ENCODE measurements at places on chromosomes 16 and 17. TPM values are rescaled to one million over a fixed set of nuclear protein-coding genes. Genes with fewer than 3 reads are reported as not detected.
A peak's percentile ranks its signal among the peaks of the same experiment; 100 is the strongest.

GRCh38 chr16:57319646-57320045 is 35.2 kb upstream of the PLLP start:
- no peaks in the 10 kb centered on the region for H3K36me3 ChIP-seq
- H3K4me1 ChIP-seq, result no peaks in the 10 kb centered on the region
- H3K4me3 ChIP-seq, result no peak overlapping the region
- DNase-seq, result no peak

DNA sequence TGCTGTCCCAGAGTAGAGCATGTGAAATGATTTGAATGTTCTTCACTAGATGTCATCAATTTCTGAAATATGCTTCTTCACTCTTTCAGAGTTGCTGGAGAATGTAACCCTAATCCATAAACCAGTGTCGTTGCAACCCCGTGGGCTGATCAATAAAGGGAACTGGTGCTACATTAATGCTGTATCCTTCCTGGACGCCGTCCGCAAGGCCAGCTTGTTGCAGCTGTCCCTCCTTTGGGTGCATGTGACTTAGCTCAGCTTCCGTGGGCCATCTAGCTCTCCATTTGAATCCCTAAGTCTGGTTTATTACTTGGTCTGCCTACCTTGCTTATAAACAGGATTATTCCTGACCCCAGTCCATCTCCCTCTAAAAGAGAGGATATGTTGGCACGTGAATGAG is 58.8 kb downstream of the USP10 start:
- H3K27ac ChIP-seq, result peak overlapping the region; percentile 53
- H3K36me3 ChIP-seq, result no peaks in the 10 kb centered on the region
- H3K4me3 ChIP-seq, result no peak overlapping the region

GRCh38 chr16:12084436-12084835 is 107.9 kb downstream of the SNX29 start:
- no peaks in the 10 kb centered on the region for H3K27me3 ChIP-seq
- H3K4me3 ChIP-seq, result no peak overlapping the region
- DNase-seq, result no peak

GRCh38 chr17:48037036-48037837 is at the start of gene COPZ2:
COPZ2 (minus strand) TSS chr17:48037797; CDS start chr17:48037777, 20 bp downstream.
- no peaks in the 10 kb centered on the region for H3K27me3 ChIP-seq
- peak within 1 kb of the TSS; percentile 64 for H3K27ac ChIP-seq
- peak; percentile 37 for DNase-seq
- no peaks in the 10 kb centered on the region for H3K36me3 ChIP-seq
- peak within 1 kb of the TSS; percentile 48 for H3K4me3 ChIP-seq

DNA sequence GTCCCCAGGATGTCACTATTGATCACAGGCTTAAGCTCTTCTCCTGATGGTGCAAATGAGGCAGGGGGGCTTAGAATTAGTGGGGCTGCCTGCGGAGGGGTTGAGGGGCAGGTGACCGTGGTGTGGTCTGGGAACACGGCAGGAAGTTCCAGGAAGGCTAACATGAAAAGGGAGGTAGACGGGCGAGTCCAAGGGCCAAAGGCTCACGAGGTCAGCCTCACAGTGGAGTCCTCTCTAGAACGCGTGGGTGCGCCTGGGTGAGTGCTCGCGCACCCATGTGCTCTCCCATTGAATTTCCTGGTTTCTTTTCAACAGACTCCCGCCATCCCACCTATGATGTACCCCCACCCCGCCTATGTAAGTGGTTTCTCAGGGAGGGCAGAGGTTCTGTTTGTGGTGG is 15.2 kb downstream of the LGALS9 start:
- H3K4me1 ChIP-seq, result no peaks in the 10 kb centered on the region
- DNase-seq, result no peak
- H3K36me3 ChIP-seq, result no peaks in the 10 kb centered on the region
- H3K27me3 ChIP-seq, result no peaks in the 10 kb centered on the region

GRCh38 chr16:4608704-4608980 is 6.0 kb downstream of the UBALD1 start:
- H3K4me1 ChIP-seq, result peaks cover 12% of the 10 kb centered on the region
- H3K4me3 ChIP-seq, result no peak overlapping the region
- no peak for DNase-seq
- no peaks in the 10 kb centered on the region for H3K36me3 ChIP-seq
- no peaks in the 10 kb centered on the region for H3K27me3 ChIP-seq

GRCh38 chr16:89308391-89309333 is 91.2 kb downstream of the ZNF778 start:
- no peaks in the 10 kb centered on the region for H3K36me3 ChIP-seq
- H3K4me3 ChIP-seq, result no peak overlapping the region
- no peaks in the 10 kb centered on the region for H3K4me1 ChIP-seq
- no peak for DNase-seq

GRCh38 chr17:79785900-79786810 is 8.2 kb downstream of the CBX2 start:
- no peaks in the 10 kb centered on the region for H3K36me3 ChIP-seq
- H3K27ac ChIP-seq, result no peak overlapping the region
- H3K4me1 ChIP-seq, result no peaks in the 10 kb centered on the region
- no peak overlapping the region for H3K4me3 ChIP-seq
- no peak for DNase-seq

DNA sequence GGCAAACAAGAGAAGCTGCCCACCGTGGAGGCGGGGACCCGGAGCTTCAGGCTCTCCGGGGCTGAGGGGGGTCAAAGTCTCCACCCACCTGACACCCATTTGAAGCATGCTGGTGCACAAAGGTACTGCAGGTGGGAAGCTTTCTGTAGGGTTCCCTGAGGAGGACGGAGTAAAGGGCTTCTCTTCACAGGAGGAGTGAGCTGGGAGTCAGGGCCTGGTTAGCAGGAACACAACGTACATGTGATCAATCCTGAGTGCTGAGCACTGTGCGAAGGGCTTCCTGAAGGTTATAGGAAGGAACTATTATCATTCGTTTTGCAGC is 252.9 kb upstream of the RPL38 start:
- H3K4me1 ChIP-seq, result no peaks in the 10 kb centered on the region
- no peak for DNase-seq
- no peak overlapping the region for H3K4me3 ChIP-seq
- peaks cover 2% of the 10 kb centered on the region for H3K27me3 ChIP-seq
- H3K27ac ChIP-seq, result no peak overlapping the region

The NPW gene
- total RNA-seq, result 1.8 TPM

The PRAC1 gene
- total RNA-seq, result 243 TPM

DNA sequence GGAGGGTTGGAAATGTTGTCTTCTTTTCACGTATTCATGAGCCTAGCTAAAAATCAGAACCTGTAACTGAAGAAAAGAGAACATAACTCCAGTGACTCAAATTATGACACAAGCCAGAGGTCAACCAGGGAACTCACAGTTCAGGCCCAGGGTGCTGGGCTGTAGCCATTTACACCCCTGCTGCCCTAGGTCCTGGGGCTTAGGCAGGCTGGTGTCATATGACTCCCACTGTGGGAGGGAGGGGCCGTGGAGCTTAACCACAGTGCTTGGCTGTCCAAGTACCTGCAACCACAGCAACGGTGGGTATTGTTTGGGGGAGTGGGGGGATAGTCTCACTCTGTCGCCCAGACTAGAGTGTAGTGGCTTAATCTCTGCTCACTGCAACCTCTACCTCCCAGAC is 71.1 kb upstream of the AMZ2 start:
- no peak overlapping the region for H3K27ac ChIP-seq
- no peak overlapping the region for H3K4me3 ChIP-seq
- H3K4me1 ChIP-seq, result no peaks in the 10 kb centered on the region
- no peak for DNase-seq

DNA sequence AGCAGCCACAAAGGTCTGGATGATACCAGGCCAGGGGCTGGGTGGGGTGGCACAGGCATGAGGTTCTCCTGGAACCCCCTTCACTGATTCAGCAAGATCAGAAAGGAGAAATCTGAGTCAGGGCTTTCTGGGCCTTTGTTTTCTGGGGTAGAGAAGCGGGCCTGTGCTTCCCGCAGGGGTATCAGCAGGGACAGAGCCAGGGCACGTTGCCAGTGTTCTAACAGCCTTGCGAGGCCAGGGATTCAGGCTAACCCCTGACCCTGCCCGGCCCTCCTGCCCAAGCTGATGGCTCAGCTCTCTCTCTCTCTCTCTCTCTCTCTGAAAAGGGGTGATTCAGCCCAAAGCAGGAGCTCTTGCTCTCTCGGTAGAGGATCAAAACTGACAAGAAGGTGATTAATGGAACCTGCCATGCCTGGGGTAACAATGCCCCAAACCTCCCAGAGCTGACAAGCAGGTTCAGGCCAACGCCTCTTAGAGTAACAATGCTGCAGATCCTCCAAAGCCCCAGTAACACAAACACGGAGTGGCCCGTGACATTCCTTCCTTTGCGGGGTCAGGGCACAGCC is 2.0 kb upstream of the KRT13 start:
- no peaks in the 10 kb centered on the region for H3K36me3 ChIP-seq
- no peak for DNase-seq
- no peak overlapping the region for H3K27ac ChIP-seq
- H3K4me3 ChIP-seq, result no peak overlapping the region
- no peaks in the 10 kb centered on the region for H3K27me3 ChIP-seq

DNA sequence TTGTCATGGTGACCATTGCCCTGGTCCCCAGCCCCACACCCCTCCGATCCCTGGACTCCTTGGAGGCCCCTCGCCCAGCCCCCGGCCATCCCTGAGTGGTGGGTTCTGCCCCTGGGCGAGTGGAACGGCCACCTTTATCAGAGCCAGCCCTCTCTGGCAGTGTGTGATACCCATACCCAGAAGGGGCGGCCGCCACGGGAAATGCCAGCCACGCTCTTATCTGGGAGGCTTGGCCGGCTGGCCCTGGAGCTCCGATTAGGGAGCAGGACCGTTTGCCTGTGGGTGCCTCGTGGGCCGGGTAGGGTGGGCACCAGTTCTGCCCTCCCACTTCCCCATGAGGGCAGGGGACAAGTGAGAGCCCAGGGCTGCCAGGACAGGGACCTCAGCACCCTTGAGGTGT is 58.3 kb upstream of the ZC3H18 start:
- H3K4me3 ChIP-seq, result no peak overlapping the region
- H3K27ac ChIP-seq, result no peak overlapping the region
- H3K36me3 ChIP-seq, result no peaks in the 10 kb centered on the region
- H3K4me1 ChIP-seq, result peaks cover 16% of the 10 kb centered on the region
- no peaks in the 10 kb centered on the region for H3K27me3 ChIP-seq

- no peak overlapping the region for H3K4me3 ChIP-seq
- peaks cover 46% of the 10 kb centered on the region for H3K4me1 ChIP-seq
These were observed 9.0 kb downstream of the NTHL1 start for GRCh38 chr16:2038382-2039231.

DNA sequence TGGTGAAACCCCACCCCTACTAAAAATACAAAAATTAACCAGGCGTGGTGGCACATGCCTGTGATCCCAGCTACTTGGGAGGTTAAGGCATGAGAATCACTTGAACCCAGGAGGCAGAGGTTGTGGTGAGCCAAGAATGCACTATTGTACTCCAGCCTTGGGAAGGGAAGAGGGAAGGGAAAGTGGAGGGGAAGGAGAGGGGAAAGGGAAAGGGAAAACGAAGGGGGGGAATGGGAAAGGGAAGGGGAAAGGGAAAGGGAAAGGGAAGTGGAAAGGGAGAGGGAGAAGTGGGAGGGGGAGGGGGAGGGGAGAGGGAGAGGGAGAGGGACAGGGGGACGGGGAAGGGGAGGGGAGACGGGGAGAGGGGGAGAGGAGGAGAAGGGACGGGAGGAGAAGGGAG is 122.5 kb downstream of the GAS7 start:
- H3K4me3 ChIP-seq, result no peak overlapping the region
- DNase-seq, result no peak
- H3K36me3 ChIP-seq, result no peaks in the 10 kb centered on the region
- no peaks in the 10 kb centered on the region for H3K27me3 ChIP-seq
- H3K4me1 ChIP-seq, result no peaks in the 10 kb centered on the region

GRCh38 chr17:83006515-83007455 is 72.6 kb upstream of the METRNL start:
- H3K27me3 ChIP-seq, result no peaks in the 10 kb centered on the region
- no peaks in the 10 kb centered on the region for H3K4me1 ChIP-seq
- no peak for DNase-seq
- no peak overlapping the region for H3K4me3 ChIP-seq
- H3K27ac ChIP-seq, result no peak overlapping the region

- H3K27ac ChIP-seq, result no peak overlapping the region
- no peaks in the 10 kb centered on the region for H3K27me3 ChIP-seq
- H3K4me1 ChIP-seq, result no peaks in the 10 kb centered on the region
These were observed 23.4 kb upstream of the MPO start for GRCh38 chr17:58303971-58304749.

The CLDN7 gene
- total RNA-seq, result 45.8 TPM

DNA sequence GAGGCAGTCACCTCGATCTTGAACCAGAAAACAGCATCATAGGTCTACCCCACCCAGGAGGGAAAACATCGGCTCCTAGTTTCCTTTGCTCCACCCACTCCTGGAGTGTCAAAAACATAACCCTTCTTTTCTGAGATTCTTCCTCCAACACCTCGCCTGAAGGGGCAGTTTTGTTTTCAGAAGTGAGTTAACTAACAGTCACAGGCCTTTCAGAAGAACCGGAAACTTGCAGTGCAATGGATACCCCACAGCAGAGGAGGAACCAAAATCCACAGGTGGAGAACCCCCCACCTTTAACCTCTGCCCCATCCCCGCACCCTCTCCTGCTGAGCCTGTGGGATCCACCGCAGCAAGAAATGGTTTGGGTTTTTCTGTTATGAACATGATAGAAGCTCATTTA is 7.8 kb upstream of the TEX2 start:
- no peaks in the 10 kb centered on the region for H3K27me3 ChIP-seq
- H3K36me3 ChIP-seq, result no peaks in the 10 kb centered on the region
- H3K27ac ChIP-seq, result no peak overlapping the region
- no peaks in the 10 kb centered on the region for H3K4me1 ChIP-seq
- no peak for DNase-seq

The KIF18B gene
- total RNA-seq, result 1.8 TPM

DNA sequence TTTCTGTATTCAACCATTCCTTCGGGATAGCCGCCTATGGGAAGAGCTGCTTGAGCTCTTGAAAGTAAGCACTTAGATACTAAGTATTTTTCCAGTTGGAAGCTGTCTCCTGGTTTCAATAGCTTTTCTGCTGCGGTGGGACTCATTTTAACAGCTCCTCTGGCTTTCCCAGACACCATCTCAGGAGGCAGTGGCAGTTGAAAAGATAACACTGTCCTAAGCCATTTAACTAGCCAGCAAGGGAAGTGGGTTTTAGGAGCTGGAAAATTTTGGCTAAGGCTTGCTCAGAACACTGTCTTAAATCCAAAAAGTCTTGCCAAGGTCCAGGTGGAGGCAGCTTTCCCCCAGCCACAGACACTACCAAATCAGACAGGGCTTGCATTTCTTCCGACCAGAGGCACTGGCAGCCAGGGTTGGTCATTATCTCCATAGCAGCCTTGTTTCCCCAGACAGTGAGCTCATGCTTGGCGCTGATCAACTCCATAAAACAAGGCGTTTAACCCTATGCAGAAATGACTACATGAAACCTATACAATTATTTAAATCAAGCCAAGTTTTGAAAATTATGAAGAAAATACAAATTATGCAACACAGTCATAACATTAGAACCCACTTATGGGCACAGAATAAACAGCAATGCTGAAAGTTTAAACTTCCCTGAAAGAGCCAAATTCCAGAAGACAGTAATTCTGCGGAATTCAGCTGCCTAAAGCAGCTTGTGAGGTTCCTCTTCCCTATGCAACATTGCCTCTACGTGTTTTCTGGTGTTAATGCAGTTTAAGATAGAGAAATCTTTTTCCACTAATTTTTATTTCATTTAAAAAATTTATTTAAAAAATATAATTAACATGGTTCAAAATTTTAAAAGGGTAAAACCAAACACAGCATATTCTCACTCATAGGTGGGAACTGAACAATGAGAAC is 25.0 kb downstream of the GABARAPL2 start:
- no peaks in the 10 kb centered on the region for H3K4me1 ChIP-seq
- no peaks in the 10 kb centered on the region for H3K27me3 ChIP-seq
- H3K4me3 ChIP-seq, result no peak overlapping the region
- no peaks in the 10 kb centered on the region for H3K36me3 ChIP-seq
